Ovary (tissue), 10 donors: ENCODE measurements at places on chromosomes 3 and 15. TPM values are rescaled to one million over a fixed set of nuclear protein-coding genes. Genes with fewer than 3 reads are reported as not detected.

GRCh38 chr3:59632760-59633573 is 583.1 kb upstream of the CFAP20DC start:
- H3K27me3 ChIP-seq, result no peaks in the 10 kb centered on the region
- H3K4me3 ChIP-seq, result no peak overlapping the region
- H3K4me1 ChIP-seq, result peaks cover 4% of the 10 kb centered on the region
- no peak overlapping the region for H3K27ac ChIP-seq
- no peak for DNase-seq

DNA sequence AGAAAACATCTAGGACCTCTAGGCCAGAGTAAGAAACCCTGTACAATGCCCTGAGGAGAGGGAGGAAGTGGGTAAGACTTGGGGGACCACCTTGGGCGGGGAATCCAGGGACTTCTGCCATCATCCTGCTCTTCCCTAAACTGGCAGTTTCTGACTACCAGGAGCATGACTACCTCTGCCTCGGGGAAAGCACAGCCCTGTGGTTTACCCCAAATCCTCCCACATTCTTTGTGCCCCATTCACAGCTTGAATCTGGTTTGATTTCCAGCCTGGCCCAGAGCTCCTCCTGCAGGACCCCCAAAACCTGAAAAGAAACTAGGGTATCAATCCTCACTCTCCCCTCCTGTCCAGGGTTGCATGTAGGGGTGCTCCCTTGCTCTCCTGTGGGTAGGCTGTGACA is 4.7 kb downstream of the C3orf18 start:
- H3K4me1 ChIP-seq, result peaks cover 6% of the 10 kb centered on the region
- DNase-seq, result no peak
- no peak overlapping the region for H3K27ac ChIP-seq
- H3K36me3 ChIP-seq, result no peaks in the 10 kb centered on the region
- H3K27me3 ChIP-seq, result no peaks in the 10 kb centered on the region

GRCh38 chr15:52018244-52018643 is 775 bp upstream of the MAPK6 start:
- peak overlapping the region; percentile 92 for H3K27ac ChIP-seq
- H3K36me3 ChIP-seq, result no peaks in the 10 kb centered on the region
- no peak for DNase-seq
- peaks cover 6% of the 10 kb centered on the region for H3K4me1 ChIP-seq
- H3K27me3 ChIP-seq, result no peaks in the 10 kb centered on the region
- no peak overlapping the region for H3K4me3 ChIP-seq

- H3K4me3 ChIP-seq, result no peak overlapping the region
- no peak overlapping the region for H3K27ac ChIP-seq
- no peaks in the 10 kb centered on the region for H3K36me3 ChIP-seq
- peaks cover 10% of the 10 kb centered on the region for H3K4me1 ChIP-seq
- no peak for DNase-seq
Observed at GRCh38 chr15:63223463-63223862, 34.1 kb downstream of the RAB8B start.

DNA sequence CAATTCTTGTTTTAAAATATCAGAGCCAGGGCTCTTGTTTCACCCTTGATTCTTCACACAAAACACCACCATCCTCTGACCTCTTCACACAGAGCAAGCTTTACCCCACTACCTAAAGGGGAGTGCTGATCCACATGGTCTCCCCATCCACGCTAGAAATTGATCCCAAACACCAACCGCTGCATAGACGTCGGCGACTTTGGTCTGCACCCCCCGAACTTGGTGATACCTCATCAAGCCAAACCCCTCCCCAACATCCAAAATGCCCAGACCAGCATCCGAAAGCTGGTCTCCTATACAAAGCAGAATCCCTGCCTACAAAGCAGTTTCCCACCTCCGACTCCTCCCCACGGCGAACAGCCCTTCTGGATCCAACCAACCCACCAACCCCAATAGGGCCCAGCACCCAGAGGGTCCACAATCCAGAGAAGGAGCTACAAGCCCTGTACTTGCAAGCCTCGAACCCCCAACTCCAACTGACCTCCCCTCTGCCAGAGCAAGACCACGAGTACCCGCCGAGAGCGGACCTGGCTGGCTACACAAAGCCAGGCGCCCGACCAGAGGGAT is 25.8 kb upstream of the MTHFS start:
- H3K36me3 ChIP-seq, result no peaks in the 10 kb centered on the region
- H3K4me3 ChIP-seq, result peak overlapping the region; percentile 61
- no peaks in the 10 kb centered on the region for H3K27me3 ChIP-seq

DNA sequence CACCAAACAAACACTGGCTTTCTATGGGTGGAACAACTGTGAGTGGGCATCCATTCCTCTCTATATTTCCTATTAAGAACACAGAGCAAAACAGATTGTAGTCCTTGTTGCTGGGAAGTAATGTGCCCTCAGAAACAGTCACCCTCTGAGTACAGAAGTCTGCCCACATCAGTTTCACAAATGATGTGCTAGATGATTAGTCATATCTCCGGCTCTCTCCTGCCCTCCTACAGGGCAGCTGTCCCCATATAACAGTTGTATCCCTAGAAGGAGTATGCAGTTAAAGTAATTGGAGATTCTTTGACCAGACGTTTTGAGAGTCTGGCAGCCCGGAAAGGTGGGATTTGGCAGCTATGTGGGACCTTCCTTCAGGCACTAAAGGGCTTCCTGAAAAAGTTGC is 159.9 kb downstream of the APBA2 start:
- H3K27me3 ChIP-seq, result no peaks in the 10 kb centered on the region
- H3K4me3 ChIP-seq, result no peak overlapping the region
- DNase-seq, result no peak
- no peak overlapping the region for H3K27ac ChIP-seq
- H3K36me3 ChIP-seq, result no peaks in the 10 kb centered on the region

GRCh38 chr3:188605231-188605630 is 451.3 kb downstream of the LPP start:
- H3K36me3 ChIP-seq, result no peaks in the 10 kb centered on the region
- H3K27me3 ChIP-seq, result no peaks in the 10 kb centered on the region
- H3K4me1 ChIP-seq, result no peaks in the 10 kb centered on the region
- no peak overlapping the region for H3K4me3 ChIP-seq
- H3K27ac ChIP-seq, result no peak overlapping the region
- no peak for DNase-seq

- no peak overlapping the region for H3K4me3 ChIP-seq
- H3K4me1 ChIP-seq, result no peaks in the 10 kb centered on the region
- H3K27me3 ChIP-seq, result no peaks in the 10 kb centered on the region
- DNase-seq, result no peak
- no peak overlapping the region for H3K27ac ChIP-seq
Observed at GRCh38 chr15:60766391-60767128, 287.6 kb upstream of the ICE2 start.

DNA sequence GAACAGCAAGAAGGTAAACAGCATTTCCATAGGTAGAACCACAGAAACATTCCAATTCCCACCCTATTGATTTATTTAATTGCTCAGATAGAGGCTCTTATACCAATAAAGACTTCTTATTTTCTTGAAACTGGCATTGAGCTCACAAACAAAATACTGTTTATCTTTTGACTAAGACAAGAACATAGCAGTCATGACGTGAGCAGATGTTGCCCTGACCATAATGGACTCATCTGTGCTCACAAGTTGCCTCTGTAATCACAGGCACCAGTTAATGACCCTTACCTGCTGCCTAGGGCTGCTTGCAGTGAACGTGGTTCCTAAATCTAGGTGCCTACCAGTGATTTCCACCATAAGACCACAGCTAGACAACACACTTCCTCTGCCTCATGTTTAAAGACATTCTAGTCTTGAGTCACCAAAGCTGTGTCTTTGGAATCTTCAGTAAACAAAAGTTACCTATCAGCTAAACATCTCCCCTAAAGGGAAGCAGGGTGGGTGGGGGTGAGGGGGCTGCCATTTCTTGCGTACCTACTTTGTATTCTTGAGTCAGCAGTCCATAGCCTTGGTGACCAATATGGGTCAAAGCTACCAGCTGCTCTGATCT is 2.1 kb downstream of the FYCO1 start:
- no peak for DNase-seq
- H3K27ac ChIP-seq, result no peak overlapping the region
- H3K4me3 ChIP-seq, result no peak overlapping the region
- H3K4me1 ChIP-seq, result peaks cover 26% of the 10 kb centered on the region

DNA sequence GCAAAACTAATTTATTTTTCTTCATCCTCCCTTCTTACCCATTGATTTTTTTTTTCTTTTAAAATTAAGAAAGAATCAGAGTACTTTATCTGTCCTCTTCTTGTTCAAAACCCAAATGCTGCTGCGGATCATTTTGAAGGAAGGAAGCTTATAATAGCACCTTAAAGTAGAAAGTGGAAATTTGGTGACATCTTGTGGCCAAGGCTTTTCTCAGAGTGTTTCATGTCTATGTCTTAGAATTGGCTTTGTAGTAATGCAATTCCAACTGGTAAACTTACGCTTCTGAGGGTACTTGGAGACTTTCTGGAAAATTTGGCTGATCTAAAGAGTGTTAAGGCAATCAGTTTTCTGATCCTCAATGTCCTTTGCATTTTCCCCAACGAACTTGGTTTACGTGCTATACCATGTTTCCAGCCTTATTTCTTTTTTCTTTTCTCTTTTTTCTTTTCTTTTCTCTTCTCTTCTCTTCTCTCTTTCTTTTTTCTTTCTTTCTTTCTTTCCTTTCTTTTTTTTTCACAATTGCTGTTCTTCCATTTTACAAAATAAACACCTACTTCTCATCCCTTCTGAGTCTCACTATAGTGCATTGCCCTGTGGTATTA is 30.7 kb downstream of the C3orf38 start:
- no peak overlapping the region for H3K27ac ChIP-seq
- no peaks in the 10 kb centered on the region for H3K36me3 ChIP-seq
- no peak for DNase-seq
- no peaks in the 10 kb centered on the region for H3K27me3 ChIP-seq
- H3K4me1 ChIP-seq, result no peaks in the 10 kb centered on the region
- no peak overlapping the region for H3K4me3 ChIP-seq

DNA sequence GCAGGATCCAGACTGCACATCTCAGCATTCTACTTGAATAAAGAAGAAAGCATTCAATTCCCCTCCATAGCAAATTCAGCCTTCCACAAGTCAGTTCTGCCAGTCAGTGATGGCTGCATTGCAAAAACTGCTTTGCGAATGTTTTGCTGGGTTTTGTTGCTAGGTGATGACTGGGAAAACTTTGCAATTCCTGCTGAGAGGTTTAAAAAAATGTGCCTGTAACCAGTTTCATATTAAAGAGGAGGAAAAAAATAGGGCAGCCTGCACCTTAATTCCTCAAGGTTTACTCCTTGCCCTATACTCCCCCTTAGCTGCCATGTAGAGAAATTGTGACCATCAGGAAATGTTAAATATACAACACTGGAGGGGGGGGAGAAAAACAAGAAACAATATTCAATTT is 225.6 kb upstream of the ATP11B start:
- no peak overlapping the region for H3K4me3 ChIP-seq
- H3K36me3 ChIP-seq, result no peaks in the 10 kb centered on the region
- H3K27ac ChIP-seq, result no peak overlapping the region

DNA sequence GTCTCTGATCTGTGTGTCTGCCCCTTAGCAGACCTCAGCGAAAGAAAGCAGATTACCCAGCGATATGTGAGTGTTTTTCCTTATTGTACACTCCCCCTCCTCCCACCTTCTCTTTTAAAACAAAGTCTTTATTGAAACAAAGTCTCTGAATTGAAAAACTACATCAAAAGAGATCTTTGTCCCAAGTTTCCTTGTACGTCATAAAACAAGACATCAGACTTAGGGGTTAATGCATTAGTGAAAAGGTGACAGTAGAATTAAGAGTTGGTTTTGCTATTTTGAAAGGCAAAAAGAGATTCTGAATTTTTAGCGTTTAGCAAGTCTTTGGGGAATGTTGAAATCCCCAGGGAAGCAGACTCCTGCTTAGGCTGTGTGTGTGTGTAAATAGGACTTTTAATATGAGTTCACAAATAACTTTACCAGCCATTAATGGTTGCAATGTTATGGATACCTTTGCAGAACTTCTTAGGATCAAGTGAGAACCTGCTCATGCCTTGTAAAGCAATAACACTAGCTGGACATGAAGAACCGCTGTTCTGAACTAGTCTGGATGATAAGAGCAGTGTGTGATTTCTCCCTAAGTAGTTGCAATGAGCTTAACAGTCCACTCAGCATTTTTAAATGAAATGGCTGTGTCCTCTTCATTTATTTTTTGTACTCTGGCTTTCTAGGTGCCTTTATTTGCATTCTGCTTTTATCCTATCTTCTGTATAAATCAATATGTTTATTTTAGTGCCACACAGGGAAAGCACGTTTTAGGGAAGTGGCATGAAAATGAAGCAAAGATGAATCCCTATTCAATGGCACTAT is 136.6 kb downstream of the MCTP2 start:
- no peaks in the 10 kb centered on the region for H3K4me1 ChIP-seq
- no peaks in the 10 kb centered on the region for H3K27me3 ChIP-seq
- H3K27ac ChIP-seq, result no peak overlapping the region

DNA sequence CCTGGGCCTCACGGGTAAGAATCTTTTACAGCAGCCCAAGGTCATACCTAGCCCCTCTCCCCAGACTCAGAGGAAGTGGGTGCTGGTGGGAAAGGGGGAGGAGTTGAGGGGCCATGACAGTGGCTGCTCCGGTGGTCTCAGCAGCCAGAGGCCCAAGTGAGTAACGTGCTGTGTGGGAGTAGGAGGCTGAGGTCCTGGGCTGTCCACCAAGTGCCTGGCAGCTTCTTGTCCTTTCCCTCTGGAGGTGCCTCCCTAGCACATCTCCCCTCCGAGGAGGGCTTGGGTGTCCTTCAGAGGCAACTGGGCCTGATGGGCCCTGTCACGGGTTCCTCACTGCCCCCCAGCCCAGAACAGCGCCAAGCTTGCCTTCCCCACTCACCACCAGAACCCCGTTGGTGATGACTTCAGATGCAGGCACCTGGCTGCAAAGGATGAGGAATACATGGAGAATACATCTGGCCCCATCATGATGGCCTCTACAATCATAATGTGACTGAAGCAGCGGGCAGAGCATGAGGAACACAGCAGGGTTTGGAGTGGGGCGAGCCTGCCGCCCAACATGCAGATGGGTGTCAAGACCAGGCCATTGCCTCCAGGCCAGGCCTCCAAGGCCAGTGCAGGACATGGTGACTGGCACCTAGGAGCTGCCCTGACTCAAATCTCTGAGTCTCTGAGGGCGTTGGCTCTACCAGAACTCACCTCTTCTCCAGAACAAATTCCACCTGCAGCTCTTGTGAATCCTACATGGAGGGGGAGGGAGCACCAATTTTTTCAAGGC is 3.3 kb downstream of the PLA2G4F start:
- no peaks in the 10 kb centered on the region for H3K27me3 ChIP-seq
- no peaks in the 10 kb centered on the region for H3K36me3 ChIP-seq
- DNase-seq, result no peak
- H3K27ac ChIP-seq, result no peak overlapping the region
- H3K4me1 ChIP-seq, result no peaks in the 10 kb centered on the region

- no peaks in the 10 kb centered on the region for H3K36me3 ChIP-seq
- H3K27ac ChIP-seq, result no peak overlapping the region
- no peaks in the 10 kb centered on the region for H3K4me1 ChIP-seq
- no peaks in the 10 kb centered on the region for H3K27me3 ChIP-seq
- H3K4me3 ChIP-seq, result no peak overlapping the region
Observed at GRCh38 chr15:71656425-71656824, 153.9 kb upstream of the NR2E3 start.

The LRRC31 gene
- not detected for total RNA-seq

The MAP6D1 gene
- 1.4 TPM for total RNA-seq
